Transverse colon (tissue), 4 donors: ENCODE measurements at places on chromosomes 7 and 10. TPM values are rescaled to one million over a fixed set of nuclear protein-coding genes. Genes with fewer than 3 reads are reported as not detected.

DNA sequence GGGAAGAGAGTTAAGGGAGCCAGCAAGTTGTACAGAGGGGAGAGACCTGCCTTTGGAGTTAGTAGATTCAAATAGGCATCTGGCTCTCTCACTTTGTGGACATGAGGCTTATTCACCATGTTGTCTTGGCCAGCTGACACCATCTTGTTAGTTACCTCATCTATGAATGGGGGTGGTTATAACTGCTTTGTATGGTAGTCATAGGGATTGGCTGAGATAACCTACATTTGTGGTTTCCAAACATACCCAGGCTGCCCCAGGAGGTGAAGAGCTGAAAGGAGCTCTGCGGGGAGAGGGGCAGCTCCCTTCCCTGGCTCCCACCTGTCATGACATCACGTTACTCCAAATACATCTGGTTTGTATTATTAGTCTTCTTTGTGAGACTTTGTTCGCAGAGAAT, 393.3 kb upstream of the AUTS2 start:
- H3K4me3 ChIP-seq = no peak overlapping the region
- no peaks in the 10 kb centered on the region for H3K4me1 ChIP-seq
- H3K27ac ChIP-seq = no peak overlapping the region
- no peaks in the 10 kb centered on the region for H3K27me3 ChIP-seq
- DNase-seq = no peak

- H3K4me1 ChIP-seq = no peaks in the 10 kb centered on the region
- DNase-seq = no peak
- no peak overlapping the region for H3K4me3 ChIP-seq
- no peak overlapping the region for H3K27ac ChIP-seq
- no peaks in the 10 kb centered on the region for H3K27me3 ChIP-seq
Measured at GRCh38 chr7:114439581-114439980, 25.0 kb downstream of the FOXP2 start.

DNA sequence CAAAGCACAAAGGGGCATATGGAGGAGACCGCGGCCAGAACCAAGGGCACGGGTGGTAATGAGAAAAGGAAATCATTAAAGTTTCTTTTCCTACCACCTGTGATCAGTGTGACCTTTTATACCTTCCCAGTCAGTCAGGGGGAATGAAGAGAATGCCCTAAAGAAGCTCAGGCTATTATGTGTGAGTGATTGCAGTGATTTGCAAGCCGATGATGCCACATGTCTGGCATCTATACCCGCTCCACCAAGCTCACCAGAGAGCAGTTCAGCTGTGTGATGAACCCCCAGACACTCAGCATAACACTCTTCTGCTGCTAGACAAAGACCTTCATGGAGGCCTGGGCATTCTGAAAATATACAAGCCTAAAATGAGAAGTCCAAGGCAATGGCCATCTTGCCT, 106.2 kb upstream of the AGK start:
- H3K27ac ChIP-seq = no peak overlapping the region
- no peaks in the 10 kb centered on the region for H3K4me1 ChIP-seq
- no peaks in the 10 kb centered on the region for H3K27me3 ChIP-seq
- no peak overlapping the region for H3K4me3 ChIP-seq
- H3K36me3 ChIP-seq = no peaks in the 10 kb centered on the region

Gene PNLIPRP2
- total RNA-seq = not detected

Gene ZNF488
- total RNA-seq = not detected

Gene TEX36
- not detected for total RNA-seq

Gene SNX13
- total RNA-seq = 83.8 TPM
